ENCODE measurements at places on chromosomes 16 and 17.
A peak's percentile ranks its signal among the peaks of the same experiment; 100 is the strongest.

DNA sequence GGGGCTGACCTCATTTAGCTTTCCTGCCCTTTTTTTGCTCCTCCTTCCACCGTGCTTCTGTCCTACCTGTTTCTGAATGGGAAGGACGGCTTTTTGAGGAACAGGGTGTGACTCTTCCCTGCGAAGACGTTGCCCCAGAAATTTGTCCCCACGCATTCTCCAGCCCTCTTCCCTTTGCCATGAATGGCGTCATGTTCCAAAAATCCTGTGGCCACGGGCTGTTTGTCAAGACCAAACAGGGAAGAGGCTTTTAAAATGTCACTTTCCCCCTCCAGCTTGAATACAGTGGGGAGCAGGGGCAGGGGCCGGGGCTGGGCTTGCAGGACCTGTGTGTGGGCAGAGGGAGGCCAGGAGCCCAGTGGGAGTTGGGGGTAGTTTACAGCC lies 13.9 kb downstream of the MPRIP start:
- DNase-seq: no peak

DNA sequence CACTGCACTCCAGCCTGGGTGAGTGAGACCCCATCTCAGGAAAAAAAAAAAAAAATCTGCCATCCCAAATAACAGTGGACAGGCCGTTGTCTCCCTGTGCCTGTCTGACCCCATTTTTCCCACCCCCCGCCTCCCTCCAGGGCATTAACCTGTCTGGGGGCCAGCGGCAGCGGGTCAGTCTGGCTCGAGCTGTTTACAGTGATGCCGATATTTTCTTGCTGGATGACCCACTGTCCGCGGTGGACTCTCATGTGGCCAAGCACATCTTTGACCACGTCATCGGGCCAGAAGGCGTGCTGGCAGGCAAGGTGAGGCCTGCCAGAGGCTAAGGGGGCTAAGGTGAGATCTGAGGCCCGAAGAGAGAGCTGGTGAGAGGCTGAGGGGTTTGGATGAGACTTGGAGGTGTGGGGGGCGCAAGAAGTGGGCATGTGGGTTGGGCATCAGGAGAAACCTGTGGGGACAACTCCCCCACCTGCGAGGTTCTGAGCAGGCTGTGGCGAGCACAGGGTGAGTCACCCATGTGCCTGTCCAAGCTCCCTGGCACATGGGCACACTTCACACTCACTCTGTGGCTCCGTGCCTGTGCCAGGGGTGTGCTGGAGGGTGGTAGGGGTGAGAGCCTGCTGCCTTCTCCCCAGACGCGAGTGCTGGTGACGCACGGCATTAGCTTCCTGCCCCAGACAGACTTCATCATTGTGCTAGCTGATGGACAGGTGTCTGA lies 34.7 kb downstream of the ANKRD40 start:
- DNase-seq: no peak

- no peak for DNase-seq
Observed at GRCh38 chr16:52383640-52384292, 163.2 kb downstream of the TOX3 start.

GRCh38 chr17:3827124-3827773 lies 18.8 kb downstream of the NCBP3 start:
- DNase-seq: peak; percentile 40

DNA sequence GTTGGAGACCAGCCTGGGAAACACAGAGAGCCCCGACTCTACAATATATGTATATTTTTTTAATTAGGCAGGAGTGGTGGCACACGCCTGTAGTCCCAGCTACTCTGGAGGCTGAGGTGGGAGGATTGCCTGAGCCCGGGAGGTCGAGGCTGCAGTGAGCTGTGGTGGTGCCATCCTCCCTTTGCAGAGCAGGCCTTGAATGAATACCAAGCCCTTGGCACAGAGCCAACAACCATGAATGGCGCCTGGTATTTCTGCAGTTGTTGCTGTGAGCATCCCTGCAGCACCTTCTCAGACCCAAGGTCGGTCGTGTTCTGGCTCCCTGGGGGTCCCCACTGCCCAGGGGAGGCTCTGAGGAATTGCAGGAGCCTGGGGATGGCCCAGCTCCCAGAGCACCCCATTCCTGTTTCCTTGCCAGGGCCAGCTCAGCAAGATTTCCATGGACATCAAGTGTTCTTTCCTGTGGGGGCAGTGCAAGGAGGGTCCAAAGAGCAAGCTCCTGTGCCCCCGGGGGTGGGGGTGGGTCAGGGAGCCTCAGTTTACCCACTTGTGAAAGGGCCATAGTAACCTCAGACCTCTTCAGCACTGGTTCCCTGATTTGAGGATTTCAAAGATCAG lies 25.6 kb upstream of the RMI2 start:
- no peak for DNase-seq

DNA sequence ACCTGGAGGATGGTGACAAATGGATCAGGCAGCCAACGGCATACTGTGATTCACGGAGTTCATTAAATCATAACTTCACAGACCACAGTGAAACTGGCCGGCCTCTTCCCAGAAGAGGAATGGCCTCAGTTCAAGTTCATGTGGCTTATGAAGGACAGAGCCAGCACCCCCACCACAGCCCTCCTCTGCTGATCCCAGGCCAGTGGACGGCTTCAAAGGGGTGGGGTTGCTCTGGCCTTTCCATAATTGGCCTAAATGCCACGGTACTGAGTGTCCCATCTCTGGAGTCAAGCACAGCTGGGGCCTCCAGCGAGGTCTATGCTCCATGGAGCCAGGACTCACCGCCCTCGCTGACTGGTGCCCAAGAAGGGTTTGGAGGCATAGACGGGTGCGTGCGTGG lies 21.4 kb downstream of the GALNS start:
- DNase-seq: no peak

GRCh38 chr17:73071066-73071999 lies 21.2 kb downstream of the SLC39A11 start:
- DNase-seq: no peak

GRCh38 chr16:57276596-57276995 lies 7.9 kb downstream of the PLLP start:
- DNase-seq: no peak

GRCh38 chr16:2987833-2988232 lies 7.6 kb upstream of the PKMYT1 start:
- no peak for DNase-seq

GRCh38 chr16:86628614-86629013 lies 50.3 kb downstream of the FOXL1 start:
- DNase-seq: no peak

DNA sequence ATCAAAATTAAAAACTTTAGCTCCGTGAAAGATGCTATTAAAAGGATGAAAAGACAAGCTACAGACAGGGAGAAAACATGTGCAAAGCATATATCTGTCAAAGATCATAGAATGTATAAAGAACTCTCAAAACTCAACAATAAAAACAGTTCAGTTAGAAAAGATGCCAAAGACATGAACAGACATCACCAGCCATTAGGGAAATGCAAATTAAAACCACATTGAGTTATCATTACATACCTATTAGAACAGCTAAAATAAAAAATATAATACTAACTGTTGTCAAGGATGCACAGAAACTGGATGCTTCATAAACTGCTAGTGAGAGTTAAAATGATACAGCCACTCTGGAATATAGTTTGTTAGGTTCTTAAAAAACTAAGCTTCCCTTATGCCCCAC lies 58.8 kb downstream of the NFATC3 start:
- DNase-seq: no peak

DNA sequence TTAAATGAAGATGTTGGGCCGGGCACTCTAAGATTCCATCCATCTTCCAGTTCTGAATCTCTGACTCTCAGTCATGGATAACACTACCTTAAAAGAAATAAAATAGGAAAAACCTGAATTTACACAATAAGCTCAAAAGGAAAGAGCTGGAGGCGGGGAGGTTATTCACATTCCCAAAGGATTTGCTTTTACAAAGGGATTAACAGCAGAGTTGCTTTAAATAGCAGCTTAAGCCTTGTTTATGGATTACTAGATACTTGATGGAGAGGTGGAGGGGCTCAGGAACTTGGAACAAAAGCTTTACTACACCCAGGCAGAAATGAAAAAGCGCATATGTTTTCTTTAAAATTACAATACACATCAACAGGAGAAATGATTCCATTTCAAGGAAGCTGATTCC lies 84.5 kb downstream of the XYLT1 start:
- no peak for DNase-seq

DNA sequence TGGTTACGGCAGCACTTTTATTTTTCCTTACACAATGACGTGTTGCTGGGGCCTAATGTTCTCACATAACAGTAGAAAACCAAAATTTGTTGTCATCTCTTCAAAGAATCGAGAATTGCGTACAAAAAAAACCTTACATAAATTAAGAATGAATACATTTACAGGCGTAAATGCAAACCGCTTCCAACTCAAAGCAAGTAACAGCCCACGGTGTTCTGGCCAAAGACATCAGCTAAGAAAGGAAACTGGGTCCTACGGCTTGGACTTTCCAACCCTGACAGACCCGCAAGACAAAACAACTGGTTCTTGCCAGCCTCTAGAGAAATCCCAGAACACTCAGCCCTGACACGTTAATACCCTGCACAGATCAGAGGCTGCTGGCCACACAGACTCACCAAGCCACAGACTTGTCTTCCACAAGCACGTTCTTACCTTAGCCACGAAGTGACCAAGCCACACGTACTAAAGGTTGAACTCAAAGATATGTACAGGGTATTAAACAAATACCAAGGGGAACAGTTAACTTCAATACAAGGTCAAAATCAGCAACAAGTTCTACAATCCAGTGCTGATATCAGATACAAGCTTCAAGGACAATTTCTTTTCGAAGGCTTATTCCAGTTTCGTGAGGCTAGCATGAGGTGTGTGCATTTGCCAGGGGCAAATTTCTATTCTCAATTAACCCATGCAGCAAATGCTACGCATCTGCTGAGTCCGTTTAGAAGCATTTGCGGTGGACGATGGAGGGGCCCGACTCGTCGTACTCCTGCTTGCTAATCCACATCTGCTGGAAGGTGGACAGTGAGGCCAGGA lies 2.4 kb downstream of the ACTG1 start:
- no peak for DNase-seq

- no peak for DNase-seq
Observed at GRCh38 chr17:80969674-80970043, 22.0 kb upstream of the CHMP6 start.

GRCh38 chr17:81052199-81052997 lies 17.4 kb downstream of the BAIAP2 start:
- DNase-seq: no peak

DNA sequence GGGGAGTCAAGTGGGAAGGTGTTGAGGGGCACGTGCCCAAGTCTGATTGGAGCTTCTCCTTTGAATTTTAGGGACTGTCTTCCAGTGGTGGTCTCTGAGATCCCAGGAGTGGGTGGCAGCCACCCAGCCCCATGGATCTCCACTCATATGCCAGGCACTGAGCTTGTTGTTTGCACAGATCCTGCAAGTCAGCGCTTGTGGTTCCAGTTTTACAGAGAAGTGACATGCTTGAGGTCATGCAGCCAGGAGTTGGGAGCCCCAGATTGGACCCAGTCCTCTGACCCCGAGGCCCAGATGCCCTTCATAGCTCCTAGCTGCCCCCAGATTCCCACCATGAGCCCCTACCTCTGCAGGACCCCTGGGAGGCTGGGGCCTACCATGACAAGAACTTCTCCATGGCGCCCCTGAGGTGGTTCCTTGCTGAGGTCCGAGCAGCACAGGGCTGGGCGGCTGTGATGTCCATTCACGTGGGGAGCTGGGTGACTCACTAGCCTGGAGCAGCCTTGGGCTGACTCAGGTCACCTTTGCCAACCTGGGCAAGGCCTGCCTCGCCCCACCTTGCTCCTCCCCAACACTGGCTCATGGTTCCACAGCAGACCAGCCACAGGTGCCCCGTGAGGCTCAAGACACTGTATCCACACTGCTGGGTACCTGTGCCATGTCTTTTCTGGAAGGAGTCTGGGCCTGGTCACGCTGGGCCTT lies 47.4 kb downstream of the RAI1 start:
- no peak for DNase-seq

DNA sequence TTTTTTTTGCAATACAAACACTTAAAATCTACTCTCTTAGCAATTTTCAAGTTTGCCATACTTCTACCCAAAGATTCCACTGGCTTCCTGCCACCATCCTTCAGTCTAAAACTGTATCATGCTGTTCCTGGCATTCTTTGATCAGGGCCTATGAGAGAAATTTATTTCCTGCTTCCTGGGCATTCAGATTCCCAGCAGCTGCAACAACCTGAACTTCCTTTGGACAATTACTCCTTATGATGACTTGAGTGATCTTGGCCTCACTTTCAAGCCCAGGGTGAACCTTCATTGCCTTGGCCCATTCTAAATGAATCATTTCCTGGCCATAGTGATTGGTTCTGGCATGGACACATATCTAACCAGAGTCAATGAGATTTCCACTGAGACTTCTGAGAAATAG lies 18.0 kb upstream of the MON1B start:
- no peak for DNase-seq

DNA sequence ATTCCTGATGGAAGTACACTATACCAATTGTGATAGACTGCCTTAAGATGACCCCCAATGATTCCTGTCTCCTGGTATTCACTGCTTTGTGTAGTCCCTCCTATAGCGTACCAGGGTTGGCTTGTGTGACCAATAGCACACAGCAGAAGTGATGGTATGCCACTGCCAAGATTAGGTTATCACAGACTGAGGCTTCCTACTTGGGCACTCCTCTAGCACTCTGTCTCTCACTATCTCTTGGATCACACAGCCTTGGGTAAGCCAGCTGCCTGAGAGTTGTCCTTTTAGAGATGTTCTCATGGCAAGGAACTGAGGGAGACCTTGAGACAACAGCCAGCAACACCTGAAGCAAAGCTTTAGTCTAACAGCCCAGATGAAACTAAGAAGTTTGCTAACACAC lies 12.7 kb upstream of the AMFR start:
- DNase-seq: no peak

GRCh38 chr17:72452286-72453173 lies 331.7 kb downstream of the SOX9 start:
- no peak for DNase-seq

- no peak for DNase-seq
Observed at GRCh38 chr16:21610766-21611165, 11.4 kb downstream of the METTL9 start.
